ENCODE measurements at places on chromosomes 7 and 10.

- no peak for DNase-seq
Observed at GRCh38 chr10:12418725-12419261, 69.4 kb downstream of the CAMK1D start.

- no peak for DNase-seq
Observed at GRCh38 chr10:62655337-62655994, 149.1 kb upstream of the ADO start.

- no peak for DNase-seq
Observed at GRCh38 chr10:24383681-24384106, 174.8 kb downstream of the KIAA1217 start.

GRCh38 chr7:38506756-38507155 lies 124.4 kb downstream of the AMPH start:
- no peak for DNase-seq

DNA sequence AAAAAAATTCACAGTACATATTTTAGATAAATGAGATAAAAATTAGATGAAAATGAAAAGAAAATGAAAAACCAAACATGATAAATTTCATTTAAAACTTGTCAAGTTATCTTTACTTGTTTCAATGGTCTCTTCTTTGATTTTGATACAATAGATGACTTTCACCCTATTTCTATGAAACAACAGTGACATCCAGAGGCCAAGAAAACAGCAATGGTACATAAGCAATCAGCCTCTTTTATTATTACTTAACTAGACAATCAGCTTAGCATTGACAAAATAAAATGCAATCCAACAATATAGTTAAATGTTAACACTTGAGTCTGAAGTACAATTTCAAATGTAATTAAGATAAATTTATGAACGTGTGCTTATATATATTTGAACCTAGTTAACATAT lies 74.8 kb upstream of the GPR37 start:
- DNase-seq, result peak; percentile 19

DNA sequence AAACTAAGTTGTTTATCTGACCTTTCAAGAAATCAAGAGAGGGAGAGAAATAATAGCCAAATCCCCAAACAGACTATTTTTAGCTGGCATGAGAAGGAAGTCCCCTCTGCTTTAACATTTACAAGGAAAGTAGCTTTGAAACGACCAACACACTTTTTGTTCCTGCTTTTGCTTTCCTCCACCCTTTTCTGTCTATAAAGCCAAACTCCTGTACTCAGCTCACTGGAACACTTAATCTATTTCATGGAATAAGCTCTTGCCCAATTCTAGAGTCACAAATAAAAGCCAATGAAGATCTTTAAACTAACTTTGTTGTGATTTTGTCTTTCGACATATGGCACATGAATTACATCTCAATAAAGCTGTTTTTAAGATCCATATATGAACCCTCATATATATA lies 86.8 kb upstream of the CCDC71L start:
- no peak for DNase-seq

GRCh38 chr10:31642281-31642680 lies 286.4 kb downstream of the ARHGAP12 start:
- no peak for DNase-seq

All from foreskin melanocyte (primary cell).